Activated CD8-positive, alpha-beta memory T cell treated with anti-CD3 and anti-CD28 coated beads for 1 hour (primary cell): ENCODE measurements at places on chromosomes 2 and 18.

GRCh38 chr18:55998071-55998522, 410.1 kb upstream of the TCF4 start:
- DNase-seq = no peak

- no peak for DNase-seq
These were observed 126.5 kb downstream of the GALR1 start for GRCh38 chr18:77376043-77376732.

GRCh38 chr2:41944220-41944880, 103.5 kb upstream of the PKDCC start:
- DNase-seq = no peak

GRCh38 chr2:142875010-142875409, 2.5 kb upstream of the KYNU start:
- no peak for DNase-seq

DNA sequence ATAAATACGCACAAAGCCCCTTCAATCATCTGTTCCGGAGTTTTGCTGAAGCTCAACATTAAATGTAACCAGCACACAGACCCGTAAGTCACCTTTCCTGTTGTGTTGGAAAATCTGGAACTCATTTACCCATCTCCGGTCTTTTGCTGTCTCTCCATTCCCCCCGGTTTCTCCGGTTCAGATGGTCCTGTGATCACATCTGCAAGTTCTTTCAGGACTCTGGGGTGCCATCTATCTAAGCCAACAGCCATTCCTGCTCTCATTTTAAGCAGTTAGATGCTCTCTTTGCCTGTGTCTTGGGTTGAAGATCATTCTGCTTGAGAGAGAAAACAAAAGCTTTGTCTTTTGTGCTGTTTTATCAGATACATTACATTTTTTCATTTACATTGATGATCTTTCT, 91.7 kb upstream of the TGIF1 start:
- no peak for DNase-seq
